ENCODE measurements at places on chromosomes 1 and 21.

DNA sequence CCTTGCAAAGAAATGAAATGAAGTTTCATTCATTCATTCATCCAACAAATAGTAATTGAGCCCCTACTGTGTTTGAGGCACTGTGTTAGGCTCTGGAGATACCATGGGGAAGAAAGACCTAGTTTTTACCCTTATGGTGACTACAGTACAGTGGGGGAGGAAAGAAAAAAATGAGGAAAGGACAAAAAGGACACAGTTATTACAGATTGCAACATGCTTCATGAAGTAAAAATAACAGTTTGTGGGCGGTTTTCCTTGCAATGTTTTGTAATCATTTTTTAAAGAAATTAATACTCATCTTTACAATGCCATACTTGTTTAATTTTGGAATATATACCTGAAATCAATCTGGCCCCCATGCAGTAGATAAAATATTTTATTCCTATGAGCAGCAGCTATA lies 120.3 kb downstream of the TM2D1 start:
- DNase-seq: no peak

GRCh38 chr1:178651742-178652141 lies 73.3 kb upstream of the RALGPS2 start:
- no peak for DNase-seq

- no peak for DNase-seq
Observed at GRCh38 chr1:218439541-218440295, 94.6 kb downstream of the TGFB2 start.

DNA sequence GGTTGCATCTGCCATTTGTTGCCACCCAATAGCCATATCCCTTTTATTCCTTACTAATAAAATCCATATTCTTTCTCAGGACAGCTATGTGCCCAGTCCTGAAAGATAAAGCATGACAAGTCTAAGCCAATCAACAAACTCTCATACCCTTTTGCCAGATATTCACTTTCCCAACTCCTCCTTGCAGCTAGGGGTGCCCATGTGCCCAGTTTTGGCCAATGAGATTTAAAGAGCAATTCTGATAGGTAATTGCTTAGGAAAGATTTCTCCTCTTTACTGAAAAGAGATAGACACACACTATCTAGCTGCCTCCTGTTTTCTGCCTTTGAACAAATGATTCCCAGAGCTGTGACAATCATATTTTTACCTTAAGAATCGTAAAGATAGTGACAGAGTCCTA lies 55.1 kb upstream of the LRRC8D start:
- no peak for DNase-seq

DNA sequence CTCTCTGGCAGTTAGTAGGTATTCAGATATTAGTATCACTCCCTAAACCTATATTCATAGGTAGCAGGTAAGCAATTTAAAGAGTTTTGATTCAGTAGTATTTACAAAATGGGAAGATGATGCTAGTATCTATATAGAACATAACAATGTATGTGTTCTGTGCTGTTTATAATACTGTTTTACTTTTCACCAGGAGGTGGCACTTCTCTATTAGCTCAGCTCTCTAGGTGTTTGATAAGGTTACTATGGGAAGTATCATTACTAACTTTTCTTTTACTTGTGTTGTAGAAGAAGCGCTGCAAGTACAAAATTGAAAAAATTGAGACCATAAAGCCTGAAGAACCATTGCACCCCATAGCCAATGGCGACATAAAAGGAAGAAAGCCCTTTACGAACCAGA lies 49.4 kb upstream of the FASLG start:
- no peak for DNase-seq

DNA sequence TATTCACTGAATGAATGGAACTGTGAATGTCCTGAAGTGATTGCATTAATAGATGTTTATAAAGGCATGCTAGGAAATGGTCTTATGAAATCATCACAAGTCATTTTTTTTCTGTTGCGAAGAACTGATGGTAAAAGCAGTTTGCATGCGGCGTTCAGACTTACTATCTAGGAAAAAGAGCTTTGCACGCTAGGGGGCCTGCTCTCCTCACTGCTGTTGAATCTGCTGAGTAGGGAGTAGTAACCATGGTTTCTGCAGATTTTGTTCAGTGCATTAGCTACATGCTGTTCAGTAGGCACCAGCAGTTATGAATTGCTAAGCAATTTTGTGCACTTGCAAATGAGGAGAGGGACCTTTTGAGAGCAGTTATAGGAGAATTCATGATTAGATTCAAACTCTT lies 57.9 kb downstream of the CENPF start:
- no peak for DNase-seq

GRCh38 chr1:119871881-119872280 lies 24.4 kb downstream of the ADAM30 start:
- DNase-seq: no peak

GRCh38 chr21:46181436-46181835 lies 2.8 kb downstream of the SPATC1L start:
- DNase-seq: no peak

DNA sequence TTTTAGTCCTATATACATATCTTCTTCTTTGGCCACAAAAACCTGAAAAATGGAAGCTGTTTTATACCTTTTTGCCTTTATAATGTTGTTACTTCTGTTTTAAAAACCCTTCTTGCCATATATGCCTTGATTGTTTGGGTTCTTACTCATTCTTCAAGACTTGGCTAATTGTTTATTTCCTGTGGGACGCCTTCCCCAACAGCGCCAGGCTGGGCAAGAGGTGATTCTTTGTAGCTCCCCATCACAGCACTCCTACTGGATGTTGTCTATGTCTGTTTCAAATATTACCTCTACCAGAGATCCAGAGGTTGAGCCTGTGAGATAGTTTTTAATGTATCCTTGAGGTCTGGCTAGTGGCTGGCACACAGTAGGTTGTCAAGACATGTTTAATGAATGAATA lies 73.2 kb upstream of the CYP2J2 start:
- no peak for DNase-seq

GRCh38 chr1:210288116-210288515 lies 40.6 kb upstream of the HHAT start:
- no peak for DNase-seq

DNA sequence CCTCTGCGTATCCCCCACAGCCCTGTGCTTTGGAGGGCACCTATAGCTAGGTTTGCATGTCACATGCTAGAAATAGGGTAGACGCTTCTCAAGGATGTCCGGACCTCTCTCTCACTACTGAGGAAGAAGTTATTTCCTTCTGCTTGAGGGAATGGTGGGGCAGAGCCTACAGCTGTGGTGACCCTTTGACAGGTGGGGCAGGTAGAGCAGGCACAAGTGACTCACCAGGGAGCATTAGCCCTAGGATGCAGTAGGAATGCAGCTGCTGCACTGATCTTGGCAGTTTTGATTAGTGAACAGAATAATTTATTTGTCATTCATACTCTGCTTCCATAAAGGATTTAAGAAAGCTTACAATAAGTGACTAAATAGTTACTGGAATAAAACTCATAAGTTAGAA lies 129.6 kb upstream of the HOOK1 start:
- DNase-seq: no peak

- no peak for DNase-seq
Observed at GRCh38 chr21:35682904-35683549, 377.3 kb downstream of the SETD4 start.

DNA sequence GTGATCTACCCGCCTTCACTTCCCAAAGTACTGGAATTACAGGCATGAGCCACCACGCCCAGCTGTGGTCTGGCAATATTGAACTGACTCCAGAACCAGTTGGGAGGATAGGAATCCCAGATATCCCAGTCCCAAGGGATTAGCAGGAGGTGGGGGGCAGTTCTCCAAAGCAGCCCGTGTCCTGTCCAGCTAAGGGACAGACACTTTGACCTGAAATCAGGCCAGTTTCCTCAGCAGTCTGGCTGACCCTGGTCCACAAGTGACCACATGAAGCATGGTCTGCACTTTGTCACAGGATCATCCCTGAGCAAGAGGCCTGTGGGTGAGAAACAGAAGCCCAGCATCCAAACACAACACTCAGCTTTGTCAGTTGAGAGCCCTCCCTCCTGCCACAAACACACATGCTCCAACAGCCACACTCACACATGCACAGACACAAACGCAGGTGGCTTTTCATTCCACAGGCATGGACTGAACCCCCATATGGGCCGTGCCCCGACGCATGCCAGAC lies 2.7 kb upstream of the FDPS start:
- DNase-seq: no peak

- no peak for DNase-seq
Observed at GRCh38 chr1:215660259-215660658, 93.2 kb downstream of the KCTD3 start.

DNA sequence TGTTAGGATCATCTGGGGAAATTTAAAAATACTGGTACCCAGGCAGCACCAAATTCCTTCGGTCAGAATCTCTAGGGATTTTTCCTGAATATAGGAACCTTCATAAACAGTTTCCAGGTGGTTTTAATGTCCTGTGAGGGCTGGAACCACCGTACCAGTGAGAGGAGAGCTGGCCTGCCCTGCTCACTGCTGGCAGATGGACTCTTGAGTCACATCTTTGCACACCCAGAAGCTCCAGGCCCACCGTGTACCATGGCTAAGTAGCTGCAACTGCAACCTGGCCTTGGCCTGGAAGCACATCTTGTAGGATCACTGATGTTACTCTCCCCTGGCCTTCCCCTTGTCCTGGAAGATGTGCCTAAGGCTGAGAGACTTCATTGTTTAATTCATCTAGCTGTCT lies 181.5 kb downstream of the DISC1 start:
- DNase-seq: no peak

- no peak for DNase-seq
Observed at GRCh38 chr1:116853680-116854402, 55.9 kb upstream of the PTGFRN start.

DNA sequence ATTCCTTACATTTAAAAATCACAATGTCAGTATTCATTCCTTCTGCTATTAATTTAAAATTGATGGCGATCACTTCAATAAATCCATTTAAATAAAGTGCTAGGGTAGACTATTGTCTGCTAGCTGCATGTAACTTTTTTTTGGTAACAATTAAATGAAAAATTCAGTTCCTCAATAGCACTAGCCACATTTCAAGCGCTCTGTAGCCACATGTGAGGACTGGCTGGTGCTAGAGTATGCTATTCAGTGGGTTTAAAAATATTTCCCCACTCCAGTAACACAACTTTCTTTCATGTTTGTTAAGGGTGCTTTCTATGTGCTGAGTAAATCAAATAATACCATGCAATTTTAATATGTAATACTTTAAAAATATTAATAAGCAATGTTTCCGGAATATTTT lies 108.2 kb downstream of the LTN1 start:
- no peak for DNase-seq

GRCh38 chr1:226186124-226187018 lies at the start of gene ACBD3:
Gene ACBD3, minus strand, starts transcription at chr1:226186741. Its CDS starts 66 bp downstream, at chr1:226186675.
- peak; percentile 83 for DNase-seq

DNA sequence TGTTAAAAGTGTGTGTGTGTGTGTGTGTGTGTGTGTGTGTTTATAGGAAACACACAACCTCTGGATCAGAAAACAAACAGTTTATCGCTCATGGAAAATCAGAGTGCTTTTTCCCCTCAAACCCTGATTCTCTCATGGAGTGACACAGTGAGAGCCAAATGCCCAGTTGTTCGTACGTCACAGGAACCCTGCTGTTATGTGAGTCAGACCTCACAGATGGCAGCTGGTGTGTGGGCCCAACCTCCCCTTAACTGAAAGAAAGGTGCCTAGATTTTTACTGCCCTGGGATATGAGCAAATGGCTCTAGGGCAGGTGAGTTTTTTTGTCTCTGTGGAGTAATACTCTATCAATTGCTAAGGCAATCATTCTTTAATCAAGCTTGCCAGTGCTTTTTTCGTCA lies 1788.1 kb downstream of the BRINP3 start:
- DNase-seq: no peak

GRCh38 chr21:35159881-35160280 lies 110.8 kb upstream of the RUNX1 start:
- no peak for DNase-seq

DNA sequence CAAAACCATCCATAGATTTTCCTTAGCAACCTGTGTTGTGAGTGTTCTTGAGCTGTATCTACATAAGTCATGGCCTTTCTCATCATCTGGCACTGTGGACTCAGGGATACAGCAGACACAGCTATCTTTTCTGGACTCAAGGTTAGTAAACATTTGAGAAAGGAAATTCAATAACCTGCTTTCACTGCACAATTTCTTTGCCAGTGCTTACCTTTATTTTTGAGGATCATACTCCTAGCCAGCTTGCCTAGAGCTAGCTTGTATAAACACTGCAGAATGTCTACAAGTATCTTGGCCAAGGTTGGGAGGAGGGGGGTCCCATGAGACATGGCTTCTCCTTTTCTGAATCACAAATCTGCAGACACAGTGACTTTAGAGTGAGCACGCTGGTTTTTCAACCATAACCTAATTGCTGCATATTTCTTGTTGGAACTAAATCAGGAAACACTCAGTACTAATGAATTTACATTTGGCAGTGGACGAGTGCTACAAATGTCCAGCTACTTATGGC lies 27.2 kb downstream of the ADAMTS5 start:
- no peak for DNase-seq

GRCh38 chr1:234962340-234962989 lies 166.2 kb downstream of the TOMM20 start:
- DNase-seq: no peak

DNA sequence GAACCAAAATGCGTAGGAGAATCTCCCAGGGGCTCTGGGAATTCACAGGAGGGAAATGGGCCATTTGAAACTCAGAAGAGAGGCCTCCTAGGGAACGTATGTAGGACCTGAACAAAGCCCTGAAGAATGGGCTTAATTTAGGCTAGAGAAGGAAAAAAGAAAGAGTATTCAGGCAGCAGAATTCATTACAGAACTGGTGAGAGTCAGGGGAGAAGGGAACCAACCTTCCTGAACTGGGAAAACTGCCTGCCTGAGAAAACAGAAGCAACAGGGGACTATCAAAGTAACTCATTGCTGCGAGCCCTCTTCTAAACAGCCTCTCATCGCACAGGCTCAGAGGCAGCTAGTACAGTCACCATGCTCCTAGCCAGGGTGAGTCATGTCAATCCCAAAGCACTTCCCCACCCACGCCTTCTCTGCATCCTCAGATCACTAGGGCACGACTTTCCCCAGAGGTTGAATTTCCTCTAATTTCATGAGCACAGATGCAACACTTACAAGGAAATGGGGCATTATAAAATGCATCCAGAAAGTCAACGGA lies 98.1 kb downstream of the ADSS2 start:
- no peak for DNase-seq

DNA sequence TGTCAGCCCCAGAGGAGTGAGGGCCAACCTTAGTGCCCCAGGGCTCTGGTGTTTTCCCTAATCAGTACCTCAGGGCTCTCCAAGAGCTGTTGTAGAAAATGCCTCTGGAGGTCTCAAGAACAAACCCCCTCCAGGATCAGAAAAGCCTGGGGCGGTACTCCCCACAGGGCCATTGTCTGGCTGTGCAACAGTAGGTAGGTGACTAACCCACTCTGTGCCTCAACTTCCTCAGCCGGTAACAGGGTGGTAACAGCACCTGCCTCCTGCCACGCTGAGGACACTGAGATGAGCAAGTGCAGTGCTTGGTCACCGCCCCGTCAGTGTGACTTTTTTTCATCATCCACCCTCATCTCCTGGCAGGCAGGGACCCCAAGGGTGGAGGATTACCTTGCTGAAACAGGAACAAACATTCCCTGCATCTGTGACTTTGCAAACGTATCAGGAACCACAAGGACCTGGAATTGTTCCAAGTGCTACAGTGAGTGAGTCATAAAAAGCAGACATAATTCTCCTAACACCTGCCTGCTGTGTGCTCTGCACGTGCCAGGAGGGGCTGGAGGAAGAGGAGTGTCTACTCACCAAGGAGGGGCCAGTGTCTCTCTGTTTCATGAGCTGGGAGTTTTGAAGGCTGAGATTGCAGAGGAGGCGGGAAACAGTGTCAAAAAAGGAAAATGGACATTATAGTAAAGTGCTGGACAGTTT lies 440.8 kb downstream of the NPHP4 start:
- DNase-seq: no peak

Data from stimulated activated naive CD4-positive, alpha-beta T cell treated with Interleukin-2 at 50 U/mL for 16 hours (primary cell).